ENCODE measurements at places on chromosomes 13 and 19.

DNA sequence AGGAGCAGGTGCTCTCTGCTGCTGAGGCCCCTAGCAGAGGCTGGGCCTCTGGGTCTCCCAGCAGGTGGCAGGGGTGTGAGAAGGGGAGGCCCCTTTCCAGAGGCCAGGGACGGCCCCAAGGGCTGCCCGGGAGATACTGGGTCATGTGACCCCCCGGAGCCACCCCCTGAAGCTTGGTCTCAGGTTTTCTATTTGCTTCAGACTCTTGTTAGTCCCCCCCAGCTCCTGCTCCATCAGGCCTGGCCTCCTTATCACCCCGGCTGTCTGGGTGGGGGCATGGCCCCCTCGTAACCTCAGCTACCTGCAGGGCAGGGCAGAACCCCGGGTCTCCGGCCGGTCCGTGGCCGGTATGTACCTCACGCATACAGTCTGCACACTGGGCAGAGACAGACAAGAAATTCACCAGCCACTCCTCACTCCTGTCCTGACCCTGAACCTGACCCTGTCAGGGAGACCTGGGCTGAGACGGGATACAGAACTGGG lies 13.2 kb upstream of the TCF3 start:
- DNase-seq, result no peak

DNA sequence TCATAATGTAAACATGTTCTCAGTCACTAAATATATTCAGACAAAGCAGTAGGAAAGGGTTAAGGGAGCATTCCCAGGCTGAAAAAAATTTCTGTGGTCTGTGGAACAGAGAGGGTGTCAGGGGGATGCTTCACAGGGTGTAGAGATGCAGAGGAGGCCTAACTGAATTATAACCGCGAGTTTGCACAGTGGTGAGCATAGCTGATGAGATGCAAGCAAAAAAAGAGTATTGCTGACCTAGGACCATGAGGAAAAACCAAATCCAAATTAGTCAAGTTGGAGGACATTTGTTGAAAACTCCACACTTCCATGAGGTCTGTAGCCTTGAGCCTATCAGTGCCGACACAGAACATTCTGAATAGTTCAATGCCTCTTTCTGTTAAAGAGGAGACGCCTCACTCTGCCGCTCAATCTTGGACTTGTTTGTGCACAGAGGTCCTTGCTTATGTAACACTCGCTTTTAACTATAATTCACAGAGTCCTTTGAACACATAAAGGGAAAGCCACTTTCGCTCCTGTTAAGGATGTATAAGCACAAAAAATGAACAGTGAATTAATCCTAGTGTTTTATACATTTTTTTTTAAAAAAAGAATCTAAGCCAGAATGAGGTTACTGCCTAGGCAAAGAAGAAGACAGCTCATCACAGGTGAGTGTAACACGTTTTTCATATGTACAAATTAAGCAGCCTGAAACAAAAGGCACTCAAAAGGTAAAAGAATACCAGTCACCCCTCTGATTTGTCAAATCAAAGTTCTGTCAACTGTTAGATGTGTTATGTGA lies 25.8 kb upstream of the INTS6 start:
- DNase-seq, result no peak

DNA sequence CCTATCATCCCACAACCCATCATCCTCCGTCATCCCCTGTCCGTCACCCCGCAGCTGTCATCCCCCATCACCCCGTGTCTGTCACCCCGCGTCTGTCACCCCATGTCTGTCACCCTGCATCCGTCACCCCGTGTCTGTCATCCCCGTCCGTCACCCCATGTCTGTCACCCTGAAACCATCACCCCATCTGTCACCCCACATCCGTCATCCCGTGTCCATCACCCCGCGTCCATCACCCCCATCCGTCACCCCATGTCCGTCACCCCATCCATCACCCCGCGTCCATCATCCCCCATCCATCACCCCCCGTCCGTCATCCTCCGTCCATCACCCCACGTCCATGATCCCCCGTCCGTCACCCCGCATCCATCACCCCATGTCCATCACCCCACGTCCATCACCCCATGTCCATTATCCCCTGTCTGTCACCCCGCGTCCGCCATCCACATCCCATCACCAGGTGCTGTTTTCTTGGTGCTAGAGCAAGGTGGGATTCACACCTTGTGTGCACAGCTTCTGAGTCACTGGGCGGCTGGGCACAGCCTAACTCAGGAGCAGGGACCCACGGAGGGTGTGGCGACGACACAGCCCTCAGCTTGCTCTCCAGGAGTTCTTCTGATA lies 24.2 kb downstream of the RASA3 start:
- DNase-seq, result no peak

DNA sequence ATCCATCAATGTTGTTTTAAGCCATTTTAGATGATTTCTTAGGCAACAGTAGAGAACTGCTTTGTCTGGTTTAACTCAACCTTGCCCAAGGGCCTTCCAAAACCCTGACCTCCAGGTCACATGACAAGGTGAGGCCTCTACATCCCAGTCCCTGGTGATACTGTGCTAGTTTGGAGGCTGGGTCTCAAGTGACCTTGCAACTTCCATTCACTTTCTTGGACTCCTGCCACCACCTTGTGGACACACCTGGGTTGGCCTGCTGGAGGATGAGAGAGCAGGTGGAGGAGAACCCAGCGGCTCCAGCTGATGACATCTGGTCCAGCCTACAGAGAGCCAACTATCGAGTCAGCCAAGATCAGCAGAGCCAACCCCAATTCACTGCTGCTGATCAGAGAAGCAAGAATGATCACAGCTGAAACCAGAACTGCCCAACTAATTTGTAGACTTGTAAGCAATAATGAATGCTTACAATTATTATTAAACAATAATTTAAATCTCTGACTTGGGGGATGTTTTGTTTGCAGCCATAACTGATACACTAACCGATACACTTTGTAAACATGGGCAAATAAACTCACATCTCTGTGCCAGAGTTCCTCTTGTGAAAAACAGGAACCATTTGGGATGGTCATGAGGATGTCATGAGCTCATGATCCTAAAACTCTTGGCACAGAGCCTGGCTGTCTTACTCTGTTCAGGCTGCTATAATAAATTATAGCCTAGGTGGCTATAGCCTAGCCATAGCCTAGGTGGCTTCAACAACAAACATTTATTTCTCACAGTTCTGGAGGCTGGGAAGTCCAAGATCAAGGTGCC lies 11.5 kb downstream of the FAM187B start:
- no peak for DNase-seq

- DNase-seq, result no peak
These were observed 173.9 kb downstream of the FLT1 start for GRCh38 chr13:28320884-28321574.

DNA sequence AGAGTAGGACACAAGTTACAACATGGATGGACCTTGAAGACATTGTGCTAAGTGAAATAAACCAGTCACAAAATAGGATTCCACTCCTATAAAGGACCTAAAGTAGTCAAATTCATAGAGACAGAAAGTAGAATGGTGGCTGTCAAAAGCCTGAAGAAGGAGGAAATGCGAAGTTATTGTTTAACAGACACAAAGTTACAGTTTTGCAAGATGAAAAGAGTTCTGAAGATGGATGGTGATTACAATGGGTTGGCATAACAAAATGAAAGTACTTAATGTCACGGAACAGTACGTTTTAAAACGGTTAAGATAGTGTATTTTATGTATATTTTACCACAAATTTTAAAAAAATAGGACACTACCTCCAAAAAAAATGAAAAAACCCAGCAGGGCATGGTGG lies 34.8 kb downstream of the FOXO1 start:
- no peak for DNase-seq

- DNase-seq, result no peak
These were observed 882.2 kb upstream of the SLC10A2 start for GRCh38 chr13:103948426-103948825.

- DNase-seq, result no peak
These were observed 502 bp downstream of the NECTIN2 start for GRCh38 chr19:44846455-44847143.

All from esophagus squamous epithelium (tissue), 5 donors.